T47D (cell line): ENCODE measurements at places on chromosomes 6 and 20.

DNA sequence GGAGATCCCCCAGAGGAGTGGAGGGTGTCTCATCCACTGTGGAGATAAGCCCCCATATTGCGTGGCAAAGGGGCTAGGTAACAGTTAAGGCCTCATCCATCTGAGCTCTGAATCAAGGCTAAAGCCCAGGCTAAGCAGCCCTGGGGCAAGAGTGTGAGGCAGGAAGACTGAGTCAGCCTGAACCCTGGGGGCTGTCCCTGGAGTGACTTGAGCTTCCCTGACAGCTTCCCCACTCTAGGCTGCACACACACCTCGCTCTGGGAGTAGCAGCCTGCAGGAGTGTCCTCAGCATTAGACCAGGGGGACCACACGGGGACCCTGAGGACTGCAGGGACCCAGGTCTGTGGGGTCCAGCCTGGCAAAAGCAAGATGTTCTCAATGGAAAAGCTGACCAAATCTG, 27.9 kb downstream of the UBD start:
- no peak for DNase-seq

GRCh38 chr6:104716858-104717257, 142.9 kb downstream of the HACE1 start:
- DNase-seq, result no peak

DNA sequence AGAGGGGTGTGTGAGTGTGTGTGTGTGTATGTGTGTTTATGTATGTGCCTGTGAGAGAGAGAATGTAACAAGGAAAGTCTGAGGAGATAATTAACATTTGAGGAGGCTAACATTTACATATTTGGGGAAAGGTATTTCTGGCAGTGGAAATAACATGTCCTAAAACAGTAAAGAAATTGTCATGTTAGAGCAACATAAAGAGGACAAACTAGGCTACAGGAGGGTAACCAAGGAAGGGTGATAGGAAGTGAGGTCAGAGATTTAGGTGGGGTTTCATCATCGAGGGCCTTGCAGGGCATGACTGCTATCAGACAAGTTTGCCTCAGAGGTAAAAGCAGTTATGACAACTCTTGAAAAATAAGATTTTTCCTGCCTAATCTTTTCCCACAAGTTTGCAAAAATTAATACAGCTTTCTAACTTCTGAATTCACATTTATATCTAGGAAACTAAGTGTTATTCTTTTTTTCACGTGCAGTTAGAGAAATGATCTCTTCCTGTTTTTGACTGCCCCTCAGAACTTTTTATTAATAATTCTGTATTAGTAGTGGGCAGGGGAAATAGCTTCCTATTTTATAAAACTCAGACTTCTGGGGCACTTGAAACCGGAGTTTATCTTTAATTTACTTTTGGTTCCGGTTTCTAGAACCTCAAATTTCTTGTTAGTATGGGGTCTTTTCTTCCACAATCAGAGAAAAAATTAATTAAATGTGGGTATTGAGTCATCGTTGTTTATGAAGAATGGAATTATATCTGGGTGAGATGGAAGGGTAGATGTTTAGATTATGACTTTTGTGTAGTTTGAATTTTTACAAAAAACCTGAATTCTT, 30.5 kb upstream of the RHAG start:
- DNase-seq, result no peak

DNA sequence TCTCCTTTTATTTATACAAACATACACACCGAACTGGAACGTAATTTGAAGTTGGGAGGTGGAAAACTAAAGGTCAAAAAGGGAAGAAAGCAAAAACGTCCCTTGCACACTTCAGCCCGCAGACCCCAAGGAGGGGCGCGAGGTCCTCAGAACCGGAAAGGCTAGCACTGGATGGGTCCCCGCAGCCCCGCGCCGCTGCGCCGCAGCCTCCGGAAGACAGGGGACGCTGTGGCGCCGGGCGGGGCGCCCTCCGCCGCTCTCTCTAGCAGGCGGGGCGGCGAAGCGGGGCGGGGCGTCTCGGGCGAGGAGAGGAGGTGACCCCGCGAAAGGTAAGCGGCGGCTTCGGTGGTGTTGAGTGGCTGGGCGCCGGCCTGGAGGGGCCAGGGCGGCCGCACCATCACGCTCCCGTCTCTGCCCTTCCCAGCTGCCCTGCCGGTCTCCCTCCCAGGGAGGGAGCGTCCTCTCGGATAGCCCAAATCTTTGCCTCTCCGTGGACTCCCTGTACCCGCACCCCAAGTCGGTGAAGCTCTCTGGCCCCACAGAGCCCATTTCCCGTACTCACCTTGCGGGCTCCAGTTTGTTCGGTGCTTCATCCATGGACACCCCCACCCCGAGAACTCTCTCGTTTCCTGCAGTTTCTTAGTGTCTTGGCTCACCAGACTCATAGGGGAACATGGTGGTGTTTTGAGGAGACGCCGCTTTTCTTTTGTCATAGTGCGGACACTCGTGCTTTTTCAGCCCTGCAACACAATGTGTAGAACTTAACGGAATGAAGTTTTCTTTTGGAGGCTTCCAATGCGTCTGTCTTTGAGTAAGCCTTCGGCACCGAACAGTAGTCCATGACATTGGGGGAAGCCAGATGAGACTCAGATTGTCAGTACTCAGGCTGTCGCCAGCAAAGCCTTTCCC, at the start of gene SMIM8:
Gene SMIM8 (plus strand): TSS at position 285 of the 909 bp plus-strand sequence. CDS start 14,444 bp downstream, outside the sequence.
- DNase-seq, result peak; percentile 73

- no peak for DNase-seq
These were observed 6.5 kb downstream of the C20orf202 start for GRCh38 chr20:1209447-1210387.

DNA sequence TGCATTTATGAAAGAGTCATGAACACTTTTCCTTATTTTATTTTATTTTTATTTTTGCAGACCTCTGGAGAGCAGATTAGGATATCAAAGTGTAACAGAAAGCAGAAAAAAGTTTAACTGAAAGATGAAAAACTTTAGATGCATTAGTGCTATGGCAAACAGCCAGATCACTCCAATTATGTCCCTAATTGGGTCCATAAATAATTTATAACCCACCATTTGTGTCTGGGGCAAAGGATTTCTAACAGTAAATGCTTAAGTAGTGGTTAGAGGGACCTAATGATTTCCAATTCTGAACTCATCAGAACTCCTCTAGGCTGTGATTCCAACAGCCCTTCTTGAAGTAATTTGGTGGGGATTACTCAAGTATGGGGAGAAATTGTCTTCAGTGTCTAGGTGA, 93.7 kb upstream of the PROKR2 start:
- DNase-seq, result no peak

GRCh38 chr6:162543221-162543620, 184.3 kb downstream of the PRKN start:
- DNase-seq, result no peak

GRCh38 chr6:137768935-137769334, 98.1 kb upstream of the TNFAIP3 start:
- no peak for DNase-seq

GRCh38 chr6:16420715-16421461, 182.5 kb downstream of the GMPR start:
- DNase-seq, result no peak

DNA sequence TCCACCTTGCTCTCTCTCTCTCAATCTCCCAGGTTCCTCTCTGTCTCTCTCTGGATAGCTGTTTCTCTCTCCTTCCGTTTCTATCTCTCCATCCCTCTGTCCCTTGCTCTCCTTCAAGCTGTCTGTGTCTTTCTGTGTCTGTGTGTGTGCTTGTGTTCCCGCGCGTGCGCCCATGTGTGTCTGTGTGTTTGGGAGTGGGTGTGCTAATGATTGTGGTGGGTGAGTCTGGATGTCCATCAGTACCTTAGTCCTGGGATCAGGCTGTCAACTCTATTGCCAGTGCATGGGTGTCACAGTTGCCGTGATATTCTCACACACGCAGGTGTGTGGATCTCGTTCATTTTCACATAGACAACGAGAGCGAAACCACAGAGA, 1380.6 kb upstream of the DEFB115 start:
- no peak for DNase-seq

DNA sequence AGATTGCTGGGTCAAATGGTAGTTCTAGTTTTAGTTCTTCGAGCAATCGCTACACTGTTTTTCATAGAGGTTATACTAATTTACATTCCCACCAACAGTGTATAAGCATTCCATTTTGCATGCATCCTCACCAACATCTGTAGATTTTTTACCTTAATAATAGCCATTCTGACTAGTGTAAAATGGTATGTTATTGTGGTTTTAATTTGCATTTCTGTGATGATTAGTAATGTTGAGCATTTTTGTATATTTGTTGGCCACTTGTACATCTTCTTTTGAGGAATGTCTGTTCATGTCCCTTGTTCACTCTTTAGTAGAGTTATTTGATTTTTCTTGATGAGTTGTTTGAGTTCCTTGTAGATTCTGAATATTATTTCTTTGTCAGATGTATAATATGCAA, 236.2 kb downstream of the GRM1 start:
- no peak for DNase-seq

DNA sequence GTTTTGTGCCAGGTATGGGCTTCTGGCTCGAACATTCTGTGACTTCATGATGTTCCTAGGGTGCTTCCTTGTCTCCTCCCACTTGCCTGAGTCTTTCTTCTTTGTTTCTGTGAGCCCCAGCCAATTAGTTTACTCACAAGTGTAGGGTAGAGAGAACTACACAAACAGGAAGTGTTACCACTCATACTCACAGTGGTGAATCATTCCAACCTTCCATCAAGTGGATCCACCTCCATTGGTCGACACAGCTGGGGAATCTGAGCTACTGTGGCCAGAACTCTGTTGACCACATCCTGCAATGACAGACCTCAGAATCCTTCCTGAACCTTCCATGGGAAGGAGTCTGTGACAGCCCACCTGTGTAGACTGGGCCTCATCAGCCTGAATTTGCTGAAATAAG, 76.8 kb downstream of the UNC5CL start:
- DNase-seq, result no peak

DNA sequence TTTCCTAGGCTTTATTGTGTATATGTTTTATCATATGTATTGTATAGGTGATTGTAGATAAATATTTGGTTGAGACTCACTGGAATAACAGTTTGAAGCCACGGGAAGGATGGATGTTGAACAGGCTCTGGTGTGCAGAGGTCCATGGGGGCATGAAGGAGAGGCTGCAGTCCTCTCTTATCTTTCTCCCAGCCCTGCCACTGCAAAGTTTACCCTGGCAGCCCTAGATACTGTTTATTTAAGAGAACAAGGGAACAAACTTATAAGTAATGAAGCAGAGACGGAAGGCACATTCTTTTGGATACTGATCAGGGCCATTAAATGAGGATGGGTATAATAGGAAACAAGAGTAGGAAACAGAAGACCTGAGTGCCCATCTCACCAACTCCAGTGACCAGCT, 103.6 kb upstream of the SCGN start:
- DNase-seq, result no peak

- DNase-seq, result no peak
These were observed 130.8 kb downstream of the OGFRL1 start for GRCh38 chr6:71419217-71420094.

DNA sequence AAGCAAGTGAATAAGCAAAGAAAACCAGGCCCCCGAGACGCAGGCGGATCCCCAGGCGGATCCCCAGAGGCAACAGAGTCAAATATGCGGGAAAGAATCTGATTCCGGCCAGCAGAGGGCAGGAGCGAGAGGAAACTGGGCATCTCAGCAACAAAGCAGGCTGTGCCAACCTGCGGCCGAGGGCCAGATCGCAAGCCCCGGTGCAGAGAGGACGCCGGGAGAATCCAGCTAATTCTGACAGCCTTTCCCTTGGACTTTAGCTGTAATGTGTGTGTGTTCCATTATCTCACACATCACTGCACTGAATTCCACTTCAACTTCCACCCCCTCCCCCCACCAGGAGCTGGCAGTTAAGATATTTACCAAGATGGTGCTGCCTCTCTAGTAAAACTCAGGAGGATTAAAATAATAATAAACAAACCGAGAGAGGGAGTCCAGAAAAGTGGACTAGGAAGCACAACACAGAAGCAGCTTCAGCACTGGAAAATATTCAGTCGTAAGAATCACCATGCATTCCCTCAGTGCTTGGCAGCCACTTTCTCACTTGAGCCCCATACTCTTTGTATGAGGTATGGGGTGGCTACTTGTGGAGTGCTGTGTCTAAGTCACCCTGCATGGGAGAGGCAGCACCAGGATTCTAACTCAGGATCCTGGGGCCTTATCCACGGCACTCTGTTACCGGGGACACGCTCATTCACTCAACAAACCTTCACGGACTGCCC, 66.2 kb upstream of the SNX9 start:
- DNase-seq, result peak; percentile 18

DNA sequence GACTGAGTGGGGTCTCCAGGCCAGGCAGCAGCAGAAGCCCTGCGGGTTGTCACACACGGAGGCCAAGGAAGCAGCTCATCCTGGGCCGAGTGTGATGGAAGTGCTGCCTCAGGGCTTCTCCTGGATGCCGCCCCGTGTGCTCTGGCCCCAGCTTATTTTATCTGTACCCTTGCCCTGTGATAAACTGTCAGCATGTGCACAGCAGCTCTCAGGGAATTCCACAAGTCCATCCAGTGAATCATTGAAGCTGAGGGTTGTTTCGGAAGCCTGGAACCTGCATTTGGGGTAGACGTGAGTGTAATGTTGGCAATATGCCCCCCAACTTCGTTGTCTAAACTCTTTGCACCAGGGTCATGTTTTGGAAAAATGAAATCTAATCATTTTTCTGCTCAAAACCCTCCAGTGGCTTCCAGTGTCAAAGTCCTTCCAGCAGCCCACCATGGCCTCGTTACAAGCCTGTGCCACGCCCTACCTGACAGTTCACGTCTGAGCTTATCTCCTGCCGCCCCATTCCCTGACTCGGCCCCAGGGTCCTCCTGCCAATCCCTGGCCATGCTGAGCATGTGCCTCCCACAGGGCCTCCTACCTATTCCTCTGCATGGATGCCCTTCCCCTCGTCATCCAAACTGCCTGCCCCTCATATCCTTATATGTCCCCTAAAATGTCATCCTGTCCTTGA, 168.1 kb upstream of the THBS2 start:
- no peak for DNase-seq

DNA sequence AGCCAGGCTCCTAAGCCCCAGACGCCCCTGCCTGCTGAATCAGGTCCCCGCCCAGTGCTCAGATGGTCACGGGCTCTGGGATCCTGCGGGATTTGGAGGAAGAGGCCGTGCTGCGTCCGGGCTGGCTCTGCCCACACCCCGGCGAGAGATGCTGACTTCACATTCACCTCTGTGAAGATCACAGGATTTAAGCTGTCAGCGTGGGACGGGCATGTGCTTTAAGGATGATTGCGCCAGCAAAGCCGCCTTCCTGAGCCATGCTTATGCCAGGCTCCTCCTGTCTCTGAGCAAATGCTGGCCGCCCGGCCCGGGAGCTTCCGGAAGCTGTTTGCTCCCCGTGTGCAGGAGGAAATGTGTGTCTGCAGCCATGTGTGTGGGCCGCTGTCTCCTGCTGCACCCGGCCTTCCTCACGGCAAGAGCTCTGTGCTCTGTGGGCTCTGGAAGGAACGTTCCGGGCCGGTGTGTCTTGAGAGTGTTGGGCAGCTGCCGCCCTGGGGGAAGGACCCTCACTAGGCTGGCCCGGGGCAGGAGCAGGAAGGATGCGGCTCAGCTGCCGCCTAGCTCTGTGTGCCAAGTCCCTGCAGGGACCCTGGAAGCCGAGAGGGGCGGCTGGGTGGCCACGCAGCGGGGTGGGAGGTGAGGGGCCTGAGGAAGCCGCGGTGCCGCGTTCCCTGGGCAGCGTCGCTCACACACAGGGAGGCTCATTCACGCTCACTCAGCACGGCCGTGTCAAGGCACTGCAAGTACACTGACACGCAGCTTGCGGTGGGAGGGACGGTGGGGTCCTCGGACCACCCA, 19.0 kb upstream of the BHLHE23 start:
- peak; percentile 40 for DNase-seq

GRCh38 chr20:51258582-51259165, 235.8 kb upstream of the KCNG1 start:
- DNase-seq, result no peak
